ENCODE measurements at places on chromosomes 16 and 17.

DNA sequence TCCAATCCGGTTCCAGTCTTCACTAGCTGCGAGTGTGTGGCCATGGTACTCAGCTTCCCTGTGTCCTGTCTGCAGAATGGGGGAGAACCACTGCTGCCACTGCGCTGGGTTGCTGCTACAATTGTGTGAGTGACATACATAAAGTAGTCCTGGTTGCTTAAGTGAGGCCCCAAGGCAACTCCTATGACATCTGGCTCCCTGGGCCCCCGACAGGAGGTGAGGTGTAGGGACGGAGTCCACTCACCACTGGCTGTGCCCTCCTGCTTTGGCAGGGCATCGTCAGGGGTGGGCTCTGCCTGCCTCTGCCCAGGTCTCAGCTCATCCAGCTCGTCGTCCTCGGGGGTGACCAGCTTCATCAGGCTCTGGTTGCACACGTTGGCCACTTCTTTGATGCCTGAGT is 20.4 kb downstream of the VAC14 start:
- DNase-seq: no peak

GRCh38 chr16:24018485-24018884 is 182.7 kb downstream of the PRKCB start:
- DNase-seq: no peak

- DNase-seq: no peak
Measured at GRCh38 chr17:19440421-19440820, 29.4 kb downstream of the RNF112 start.

DNA sequence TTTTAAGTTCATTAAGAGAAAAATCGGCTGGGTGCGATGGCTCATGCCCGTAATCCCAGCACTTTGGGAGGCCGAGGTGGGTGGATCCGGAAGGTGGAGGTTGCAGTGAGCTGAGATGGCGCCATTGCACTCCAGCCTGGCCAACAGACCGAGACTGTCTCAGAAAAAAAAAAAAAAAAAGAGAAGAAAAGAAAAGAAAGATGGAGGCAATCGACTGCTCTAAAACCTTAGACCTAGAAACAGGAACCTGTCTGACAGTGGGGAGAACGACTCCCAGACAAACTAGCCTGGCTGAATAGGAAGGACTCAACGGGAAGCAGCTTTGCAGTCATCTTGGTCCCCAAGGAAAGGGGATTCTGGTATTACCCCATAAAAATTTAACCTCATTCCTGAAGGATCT is 13.7 kb downstream of the MRC2 start:
- DNase-seq: peak; percentile 53
